ENCODE measurements at places on chromosomes 5 and 9. TPM values are rescaled to one million over a fixed set of nuclear protein-coding genes. Genes with fewer than 3 reads are reported as not detected.

Gene MLANA
- not detected for total RNA-seq

Gene CD274
- total RNA-seq: 20.7 TPM

Gene NR5A1
- total RNA-seq: not detected

Gene TMEM174
- total RNA-seq: not detected

Gene PTGR1
- total RNA-seq: 167 TPM

Gene PCDHB12
- total RNA-seq: 1.2 TPM

Gene ZFR
- 125 TPM for total RNA-seq

Gene IRX1
- 3.3 TPM for total RNA-seq

Gene TAF11L10
- total RNA-seq: not detected

Gene DNM1
- total RNA-seq: 33.5 TPM

Gene CNOT6
- 47.7 TPM for total RNA-seq

Gene TNC
- 215 TPM for total RNA-seq

Gene IRX4
- total RNA-seq: not detected

Gene PLPPR1
- total RNA-seq: not detected

Gene FAM153A
- not detected for total RNA-seq

Gene PLAC8L1
- not detected for total RNA-seq

Gene WNT8A
- total RNA-seq: not detected

Gene CNTNAP3B
- total RNA-seq: 11.7 TPM

Gene TMEM215
- not detected for total RNA-seq

Gene GPR150
- total RNA-seq: 0.69 TPM

Gene PCDHA6
- 1.0 TPM for total RNA-seq

Gene GOLPH3
- 110 TPM for total RNA-seq

Gene AFF4
- 95.0 TPM for total RNA-seq

Gene ANKRD18A
- 3.8 TPM for total RNA-seq

Gene SLC25A2
- 1.0 TPM for total RNA-seq

Gene C5orf52
- total RNA-seq: not detected

Gene IFNA14
- total RNA-seq: not detected

Gene DIPK1B
- 4.0 TPM for total RNA-seq

Gene MACROH2A1
- 282 TPM for total RNA-seq
